ENCODE measurements at places on chromosomes 11 and 22. TPM values are rescaled to one million over a fixed set of nuclear protein-coding genes. Genes with fewer than 3 reads are reported as not detected.
A peak's percentile ranks its signal among the peaks of the same experiment; 100 is the strongest.

GRCh38 chr22:36160499-36160942, at the start of gene APOL3:
Gene APOL3, minus strand, starts transcription at chr22:36160755. Its CDS starts 11,700 bp downstream, at chr22:36149055.
- DNase-seq: peak; percentile 49

Gene C1QTNF6
- 4.9 TPM for total RNA-seq

DNA sequence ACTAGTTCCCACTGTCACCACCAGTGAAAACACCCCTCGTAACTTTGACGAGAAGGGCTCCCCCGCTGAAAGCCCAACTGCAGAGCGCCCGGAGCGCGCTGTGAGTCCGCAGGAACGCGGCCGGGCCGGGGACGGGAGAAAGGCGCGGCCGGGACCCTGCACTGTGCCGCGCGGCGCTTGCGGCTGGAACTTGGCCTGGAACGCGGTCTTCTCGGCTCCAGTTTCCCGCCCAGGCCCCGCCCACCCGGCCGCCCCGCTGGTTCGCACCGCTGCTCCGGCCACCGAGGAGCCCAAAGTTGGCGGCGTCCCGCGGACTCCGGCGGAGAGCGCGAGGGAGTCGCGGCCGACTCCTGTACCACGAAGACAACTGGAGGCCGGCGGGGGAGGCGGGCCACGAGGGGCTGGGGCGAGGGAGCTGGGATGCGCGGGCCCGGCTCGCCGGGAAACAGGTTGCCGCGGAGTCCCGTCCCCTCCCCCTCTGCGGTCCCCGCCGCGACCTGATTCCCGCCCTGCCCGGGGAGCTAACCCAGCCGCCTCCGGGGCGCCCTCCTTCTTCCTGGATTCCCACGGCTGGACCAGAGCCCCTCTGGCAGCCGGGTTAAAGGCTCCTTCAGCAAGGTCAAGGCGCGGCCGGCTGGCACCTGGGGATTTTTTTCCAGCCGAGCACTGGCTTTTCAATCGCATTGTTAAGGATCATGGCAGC, 3.4 kb downstream of the TENM4 start:
- DNase-seq: no peak

- DNase-seq: no peak
Observed at GRCh38 chr11:111792955-111793500, 26.8 kb upstream of the PPP2R1B start.

DNA sequence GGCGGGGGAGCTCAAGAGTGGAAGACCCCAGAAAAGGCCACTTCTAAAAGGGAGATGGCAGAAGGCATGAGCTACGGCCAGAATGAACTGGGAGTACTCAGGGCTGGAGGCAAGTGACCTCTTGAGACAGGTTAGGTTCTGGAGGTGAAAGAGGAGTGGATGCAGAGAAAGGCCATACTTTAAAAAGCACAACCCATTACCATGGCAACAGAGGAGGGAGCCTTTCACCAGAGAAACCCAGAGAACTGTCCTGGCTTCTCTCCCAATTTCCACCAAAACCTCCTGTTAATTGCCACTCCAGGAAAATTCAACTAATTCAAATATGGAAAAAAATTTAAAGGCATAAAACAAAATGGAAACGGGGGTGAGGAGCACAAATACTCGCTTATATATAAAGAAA, 15.8 kb downstream of the A4GALT start:
- no peak for DNase-seq

- no peak for DNase-seq
Observed at GRCh38 chr11:27398400-27398770, 35.4 kb upstream of the CCDC34 start.

Gene IGLL5
- not detected for total RNA-seq

DNA sequence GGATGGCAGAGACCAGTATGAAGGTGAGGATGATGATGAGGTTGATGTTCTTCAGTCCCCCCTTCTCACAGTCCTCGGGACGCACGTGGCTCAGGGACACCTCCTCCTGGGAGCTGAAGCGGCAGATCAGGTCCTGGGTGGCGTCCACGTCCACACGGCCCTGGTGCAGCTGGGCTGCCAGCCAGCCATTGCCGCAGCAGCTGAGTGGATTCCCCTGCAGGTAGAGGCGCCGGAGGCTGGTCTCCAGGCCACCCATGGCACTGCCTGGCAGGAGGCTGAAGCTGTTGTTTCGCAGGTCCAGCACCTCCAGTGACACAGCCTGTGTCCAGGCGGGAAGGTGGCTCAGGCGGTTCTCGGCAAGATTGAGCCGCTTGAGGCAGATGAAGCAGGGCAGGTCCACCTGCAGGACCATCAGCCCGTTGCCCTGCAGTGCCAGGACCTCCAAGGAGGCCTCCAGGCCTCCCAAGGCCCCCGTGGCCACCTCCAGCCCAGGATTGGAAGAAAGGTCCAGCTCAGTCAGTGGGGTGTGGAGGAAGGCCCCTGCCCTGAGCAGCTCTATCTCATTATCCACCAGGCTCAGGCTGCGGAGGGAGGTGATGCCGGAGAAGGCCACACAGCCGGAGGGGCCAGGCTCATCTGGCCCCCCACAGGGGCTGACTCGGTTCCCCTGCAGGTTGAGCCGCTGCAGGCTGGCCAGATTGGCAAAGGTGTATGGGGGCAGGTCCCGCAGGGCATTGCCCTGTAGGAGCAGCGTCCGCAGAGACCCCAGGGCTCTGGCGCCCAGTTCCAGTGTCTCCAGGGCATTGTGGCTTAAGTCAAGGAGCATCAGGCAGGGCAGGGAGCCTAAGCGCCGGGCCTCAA, 10.6 kb downstream of the LRRC32 start:
- DNase-seq: no peak

GRCh38 chr11:71212871-71213559, 39.4 kb downstream of the SHANK2 start:
- DNase-seq: no peak

Gene UBQLNL
- total RNA-seq: 0.18 TPM

DNA sequence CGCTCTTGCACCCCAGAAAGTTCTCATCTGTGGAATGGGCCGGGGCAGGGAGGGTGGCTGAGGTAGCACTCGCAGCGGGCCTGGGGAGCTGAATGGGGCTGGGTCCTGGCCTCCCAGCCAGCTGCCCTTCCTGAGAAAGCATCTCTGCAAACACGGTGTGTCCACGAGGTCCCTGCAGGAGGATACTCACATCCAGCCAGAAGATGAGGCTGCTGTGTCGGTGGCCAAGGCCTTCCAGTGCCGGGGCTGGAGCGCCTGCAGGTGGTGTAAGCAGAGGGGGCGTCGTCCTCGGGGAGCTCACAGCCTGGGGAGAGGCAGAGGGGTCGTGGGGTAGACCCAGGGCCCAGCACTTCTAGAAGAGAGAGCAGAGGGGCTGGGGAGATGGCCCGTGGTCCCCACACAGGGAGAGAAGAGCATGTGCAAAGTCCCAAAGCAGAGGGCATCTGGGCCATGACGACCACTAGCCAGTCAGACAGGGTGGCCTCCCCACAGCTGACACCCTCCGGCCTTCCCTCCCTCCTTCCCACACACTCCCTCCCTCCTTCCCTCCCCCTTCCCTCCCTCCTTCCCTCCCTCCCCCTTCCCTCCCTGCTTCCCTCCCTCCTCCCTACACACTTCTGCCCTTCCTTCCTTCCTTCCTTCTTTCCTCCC, 97.9 kb downstream of the WNT7B start:
- DNase-seq: no peak

Gene FJX1
- 0.34 TPM for total RNA-seq

DNA sequence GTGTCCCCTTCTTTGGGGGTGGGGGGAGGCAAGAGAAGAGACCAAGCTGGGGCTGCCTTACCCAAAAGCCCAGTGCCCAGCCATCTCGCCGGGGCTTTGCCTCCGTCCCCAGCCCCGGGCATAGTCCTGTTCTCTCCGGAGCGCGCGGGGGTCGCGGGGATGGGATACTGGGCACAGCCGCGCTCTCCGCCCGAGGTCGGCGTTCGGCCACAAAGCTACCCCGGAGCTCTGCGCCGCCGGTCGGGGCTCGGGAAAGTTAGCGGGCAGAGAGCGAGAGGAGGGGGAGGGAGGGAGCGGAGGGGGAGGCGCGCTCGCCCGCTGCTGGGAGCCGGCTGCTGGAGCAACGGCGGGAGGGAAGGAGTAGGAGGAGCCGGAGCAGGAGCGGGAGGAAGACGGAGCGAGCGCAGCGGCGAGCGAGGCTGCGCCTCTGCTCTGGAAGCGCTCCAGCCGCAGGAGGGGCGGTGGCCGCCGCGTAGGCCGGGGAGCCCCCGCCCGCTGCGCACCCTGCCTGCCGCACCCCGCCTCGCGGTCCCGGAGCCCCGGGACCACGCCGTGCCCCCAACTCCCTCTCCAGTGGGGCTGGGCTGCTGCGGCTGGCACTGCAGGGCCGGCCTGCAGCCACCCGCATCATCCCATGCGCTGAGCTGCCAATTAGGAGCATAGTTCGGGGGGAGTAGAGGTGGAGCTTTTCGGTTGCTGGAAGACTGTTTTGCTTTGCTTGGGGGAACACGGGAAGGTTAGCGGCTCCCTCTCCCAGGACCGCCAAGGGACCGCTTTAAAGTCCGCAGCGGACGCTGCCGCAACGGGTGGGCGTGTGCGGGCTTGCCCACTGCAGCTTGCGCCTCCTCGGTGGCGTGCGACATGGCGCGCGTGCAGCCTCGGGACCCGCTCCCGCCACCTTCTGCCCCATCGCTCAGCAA, at the start of gene SCN4B:
Gene SCN4B (minus strand): TSS at position 272 of the 920 bp plus-strand sequence. CDS start 150 bp downstream, at position 122.
- DNase-seq: no peak

DNA sequence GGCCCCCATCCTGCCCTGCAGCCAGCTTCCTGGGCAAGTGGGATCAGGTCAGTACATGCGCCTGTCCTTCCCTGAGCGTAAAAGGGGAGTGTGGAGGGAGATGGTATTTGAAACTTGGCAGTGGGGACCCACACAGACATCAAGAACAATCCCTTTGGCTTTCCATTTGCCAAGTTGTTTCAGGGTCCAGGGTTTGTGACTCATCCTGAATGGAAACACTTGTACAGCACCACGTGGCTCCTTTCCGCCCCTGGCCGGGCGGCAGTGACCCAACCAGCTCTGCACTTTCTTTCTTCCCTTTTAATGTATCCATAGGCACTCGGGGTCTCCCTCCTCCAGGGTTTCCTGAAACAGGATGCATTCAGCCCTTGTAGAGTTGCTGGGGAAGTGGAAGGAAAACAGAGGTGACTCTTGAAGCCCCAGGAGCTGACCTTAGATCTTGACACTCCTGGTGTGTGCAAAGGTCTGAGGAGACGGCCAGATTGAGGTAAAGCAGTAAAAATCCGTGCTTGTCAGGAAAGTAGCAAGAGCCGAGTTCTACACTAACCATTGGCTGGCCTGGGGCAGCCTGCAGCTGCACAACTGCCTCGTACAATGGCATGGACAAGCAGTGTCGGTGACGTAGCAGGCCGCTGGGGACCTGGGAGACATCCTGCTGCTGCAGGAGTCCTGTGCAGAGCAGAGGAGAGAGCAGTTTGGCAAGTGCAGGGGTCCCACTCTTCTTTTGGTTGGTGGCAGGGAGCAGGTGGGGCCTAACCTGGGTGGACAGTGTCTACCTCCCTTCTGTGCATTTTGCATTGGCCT, 189.8 kb downstream of the SNX19 start:
- DNase-seq: no peak

DNA sequence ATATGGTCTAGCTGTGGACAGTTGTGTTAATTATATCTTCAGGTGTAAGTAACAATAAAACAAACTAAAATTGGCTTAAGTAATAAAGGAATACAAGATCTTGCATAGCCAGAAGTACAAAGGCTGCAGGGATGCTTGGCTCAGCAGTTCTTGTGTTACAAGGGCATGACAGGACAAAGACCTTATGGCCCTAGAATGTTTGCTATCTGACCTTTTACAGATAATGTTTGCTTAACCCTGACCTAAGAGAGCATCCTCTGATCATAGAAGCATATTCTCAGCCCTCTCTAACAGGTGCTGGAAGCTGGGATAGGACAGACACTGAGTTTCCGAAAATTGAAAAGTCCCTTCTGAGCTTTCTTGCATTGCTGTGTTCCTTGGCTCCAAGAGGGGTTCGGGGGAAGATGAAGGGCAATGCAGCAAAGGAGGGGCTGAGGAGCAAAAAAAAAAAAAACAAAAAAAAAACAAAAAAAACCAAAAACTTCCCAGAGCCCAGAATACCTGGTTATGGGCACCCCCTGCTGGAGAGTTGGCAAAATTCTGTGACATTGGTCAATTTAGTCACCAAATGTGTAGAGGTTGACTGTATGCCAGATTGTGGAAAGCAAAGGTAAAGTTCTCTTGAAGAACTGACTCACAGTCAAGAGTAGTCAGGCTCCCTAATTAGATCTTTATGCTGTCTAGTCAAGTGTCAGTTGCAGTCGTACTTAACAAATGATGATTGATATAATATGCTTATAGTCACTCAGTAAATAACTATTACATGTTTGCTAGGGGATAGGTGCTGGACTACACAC, 10.4 kb upstream of the HIKESHI start:
- peak; percentile 39 for DNase-seq

Gene CACNA1I
- 0.02 TPM for total RNA-seq

- DNase-seq: no peak
Observed at GRCh38 chr11:12767577-12767976, 93.4 kb downstream of the TEAD1 start.

DNA sequence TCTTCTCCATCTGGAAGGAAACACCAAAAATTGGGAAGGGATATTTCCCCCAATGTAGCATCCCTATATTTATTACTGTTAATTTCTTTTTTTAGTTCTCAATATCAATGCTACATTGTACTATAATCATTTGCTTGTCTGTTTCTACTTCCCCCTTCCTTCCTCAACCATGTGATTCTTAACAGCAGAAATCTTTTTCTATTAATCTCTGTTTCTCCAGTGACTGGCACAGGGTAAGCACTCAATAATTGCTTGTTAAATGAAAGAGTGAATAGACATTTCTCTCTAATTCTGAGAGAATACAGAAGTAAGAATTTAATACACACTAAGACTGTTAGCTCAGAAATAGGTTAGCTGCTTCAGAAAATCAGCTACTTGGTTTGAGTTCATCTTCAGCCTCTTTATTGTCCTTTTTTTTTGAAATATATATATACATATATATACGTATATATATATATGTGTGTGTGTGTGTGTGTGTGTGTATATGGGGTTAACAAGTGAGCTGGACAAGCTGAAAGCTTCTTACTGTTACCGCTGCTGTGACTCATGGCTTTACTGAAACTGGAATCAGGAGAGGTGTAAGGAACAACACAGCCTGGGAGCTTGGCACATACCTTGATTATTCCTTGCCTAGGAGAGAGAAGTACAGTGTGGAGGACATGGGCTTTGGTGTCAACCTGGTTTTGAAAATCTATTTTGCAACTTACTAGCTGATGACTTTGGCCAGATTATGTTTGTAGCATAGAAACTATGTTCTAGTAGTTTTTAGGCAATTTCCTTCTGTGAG, 26.2 kb upstream of the PDE3B start:
- no peak for DNase-seq

DNA sequence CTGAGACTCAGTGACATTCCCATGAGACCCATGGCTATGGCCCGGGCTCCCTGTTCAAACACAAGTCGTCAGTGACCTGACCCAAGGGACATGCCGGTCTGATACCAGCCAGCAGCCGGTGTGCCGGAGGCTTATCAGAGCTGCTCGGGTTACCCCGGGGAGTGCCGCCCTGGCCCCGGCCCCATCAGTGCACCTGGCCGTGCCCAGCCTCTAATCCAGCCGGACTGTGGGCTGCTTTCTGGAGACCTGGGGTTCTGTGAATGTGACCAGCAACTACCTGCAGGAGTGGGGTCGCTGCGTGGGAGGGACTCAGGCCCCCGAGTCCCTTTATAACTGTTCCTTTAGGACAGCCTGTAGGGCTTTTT, 52.7 kb downstream of the LINC01488 start:
- no peak for DNase-seq

GRCh38 chr11:12587333-12587991, 86.8 kb upstream of the TEAD1 start:
- no peak for DNase-seq

Data from activated T-helper 1 cell treated with anti-CD3 and anti-CD28 coated beads, Interleukin-12 subunit alpha, Interleukin-12 subunit beta, Interleukin-2, Interleukin-4 antibody, amounts not matched to agents 30 ng/mL and 10 ng/mL and 1 ng/mL, durations not matched to agents 14 hours and 24 hours and 36 hours (primary cell).